ENCODE measurements at places on chromosomes 2 and 18.

GRCh38 chr2:201366146-201366545 lies 9.0 kb upstream of the FLACC1 start:
- DNase-seq, result no peak

DNA sequence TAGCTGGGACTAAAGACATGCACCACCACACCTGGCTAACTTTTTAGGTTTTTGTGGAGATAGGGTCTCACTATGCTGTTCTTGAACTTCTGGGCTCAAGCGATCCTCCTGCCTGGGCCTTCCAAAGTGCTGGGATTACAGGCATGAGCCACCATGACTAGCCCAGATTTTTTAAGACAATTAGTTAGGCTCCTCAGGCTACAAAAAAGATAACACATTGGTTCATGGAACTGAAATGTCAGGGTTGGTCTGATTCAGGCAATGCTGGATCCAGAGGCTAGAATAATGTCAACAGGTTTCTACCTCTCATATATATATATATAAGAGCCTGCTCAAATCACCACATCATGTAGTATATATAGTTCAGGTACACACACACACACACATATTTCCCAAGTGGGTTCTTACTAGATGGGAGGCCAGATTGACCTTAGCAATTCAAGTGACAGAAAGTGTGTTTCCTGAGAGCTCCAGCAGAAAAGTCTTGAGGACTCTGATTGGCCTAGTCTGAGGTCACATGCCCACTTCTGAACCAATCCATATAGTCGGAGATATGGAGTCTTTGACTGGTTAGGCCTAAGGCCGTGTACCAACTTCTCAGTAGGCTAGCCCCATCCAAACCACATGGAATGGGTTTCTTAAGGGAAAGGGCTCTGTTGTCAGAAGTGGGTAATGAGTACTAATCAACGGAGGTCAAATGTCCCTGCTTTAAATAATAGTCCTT lies 72.6 kb upstream of the LAPTM4A start:
- DNase-seq, result no peak

DNA sequence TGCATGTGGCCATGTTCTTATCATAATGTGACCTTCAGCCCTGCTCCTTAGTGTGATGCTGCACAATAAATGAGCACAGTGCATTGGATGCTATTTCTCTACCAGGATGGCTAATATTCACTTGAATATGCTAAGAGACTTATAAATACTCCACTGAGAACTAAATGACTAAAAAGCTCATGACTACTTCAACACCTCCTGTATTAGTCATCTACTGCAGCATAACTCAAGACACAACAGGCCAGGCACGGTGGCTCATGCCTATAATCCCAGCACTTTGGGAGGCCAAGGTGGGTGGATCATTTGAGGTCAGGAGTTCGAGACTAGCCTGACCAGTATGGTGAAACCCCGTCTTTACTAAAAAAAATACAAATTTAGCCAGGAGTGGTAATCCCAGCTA lies 213.4 kb downstream of the RND3 start:
- no peak for DNase-seq

DNA sequence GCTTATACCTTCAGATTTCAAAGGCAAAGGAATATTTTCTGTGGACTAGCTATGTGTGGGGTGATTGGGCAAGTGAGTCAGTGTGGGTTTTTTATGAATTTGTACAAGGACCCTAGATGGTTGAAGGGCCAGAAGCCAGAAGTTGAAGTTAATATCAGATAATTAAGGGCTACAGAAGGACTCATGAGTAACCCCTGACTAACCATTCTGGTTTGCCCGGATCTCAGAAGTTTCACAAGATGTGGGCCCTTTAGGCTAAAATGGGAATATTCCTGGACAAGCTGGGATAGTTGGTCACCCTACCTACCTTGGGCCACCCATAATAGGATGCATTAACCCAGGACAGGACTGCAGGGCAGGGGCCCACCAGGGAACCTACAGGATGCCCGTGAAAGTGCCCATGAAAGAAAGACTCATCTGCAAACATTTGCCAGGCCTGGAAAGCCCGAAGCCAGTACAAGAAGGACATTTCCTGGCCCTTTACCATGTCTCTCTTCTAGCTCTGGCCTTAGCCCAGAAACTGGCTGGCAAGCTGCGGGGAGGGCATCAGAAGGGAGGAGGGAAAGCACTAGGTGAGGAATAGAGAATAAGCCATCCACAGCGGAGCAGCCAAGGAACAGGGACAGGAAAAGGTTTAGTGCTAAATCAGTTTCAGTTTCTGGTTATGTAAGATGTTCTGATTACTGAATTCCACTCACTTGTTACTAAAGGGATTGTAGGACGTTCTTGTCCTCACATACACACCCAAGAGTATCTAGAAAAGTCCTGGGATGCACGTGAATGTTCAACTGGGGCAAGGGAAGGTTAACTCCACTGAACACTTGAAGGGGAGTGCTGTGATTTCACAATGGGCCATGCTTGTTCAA lies 33.6 kb downstream of the GCG start:
- no peak for DNase-seq

Measured in left cardiac atrium (tissue), 4 donors.